ENCODE measurements at places on chromosomes 11 and 22. TPM values are rescaled to one million over a fixed set of nuclear protein-coding genes. Genes with fewer than 3 reads are reported as not detected.

DNA sequence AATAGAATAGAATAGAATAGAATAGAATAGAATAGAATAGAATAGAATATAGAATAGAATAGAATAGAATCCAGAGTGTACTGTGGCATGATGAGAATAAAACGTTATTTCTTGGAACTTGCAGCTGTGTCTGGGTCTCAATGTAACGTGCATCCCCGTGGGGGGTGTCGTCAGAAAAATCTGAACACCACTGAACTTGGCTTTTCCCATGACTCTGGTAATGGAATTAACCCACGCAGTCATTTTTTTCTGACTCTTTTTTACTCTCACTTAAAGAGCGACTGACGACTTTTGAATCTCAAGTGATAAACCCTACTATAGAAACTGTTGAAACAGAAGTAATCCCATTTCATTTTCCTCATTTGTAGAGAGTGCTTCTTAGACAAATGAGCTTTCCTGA lies 92.4 kb upstream of the BID start:
- no peak for DNase-seq
- H3K4me1 ChIP-seq = no peaks in the 10 kb centered on the region
- no peak overlapping the region for H3K27ac ChIP-seq
- H3K4me3 ChIP-seq = no peak overlapping the region

OR52I2 gene
- total RNA-seq = not detected

DNA sequence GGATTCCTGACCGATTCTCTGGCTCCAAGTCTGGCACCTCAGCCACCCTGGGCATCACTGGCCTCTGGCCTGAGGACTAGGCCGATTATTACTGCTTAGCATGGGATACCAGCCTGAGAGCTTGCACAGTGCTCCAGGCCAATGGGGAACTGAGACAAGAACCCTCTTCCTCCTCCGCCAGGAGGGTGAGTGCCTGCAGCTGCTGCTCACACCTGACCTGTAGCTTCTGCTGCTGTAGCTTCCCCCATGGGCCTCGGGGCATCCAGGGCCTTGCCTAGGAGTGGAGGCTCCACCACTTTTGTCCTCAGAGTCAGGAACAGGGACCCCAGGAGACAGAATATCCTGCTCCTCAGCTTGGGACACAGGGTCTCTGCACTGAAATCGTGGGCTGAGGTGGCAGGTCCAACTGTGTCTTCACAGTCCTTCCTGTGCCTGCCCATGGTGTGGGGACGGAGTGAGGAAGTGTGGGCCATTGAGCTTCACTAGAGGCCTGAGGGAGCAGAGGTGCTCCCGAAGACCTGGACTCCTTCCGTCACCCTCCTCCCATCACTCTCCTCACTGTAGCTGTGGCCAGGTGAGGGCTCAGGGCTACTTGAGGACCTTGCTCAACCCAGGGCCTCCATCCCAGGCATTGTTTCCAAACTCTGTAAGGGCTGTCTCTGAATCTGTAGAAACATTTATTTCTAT lies 103.8 kb downstream of the ZNF280B start:
- no peaks in the 10 kb centered on the region for H3K27me3 ChIP-seq
- no peak for DNase-seq
- no peak overlapping the region for H3K27ac ChIP-seq

ARVCF gene
- 11.0 TPM for total RNA-seq

NLRP6 gene
- not detected for total RNA-seq

DNA sequence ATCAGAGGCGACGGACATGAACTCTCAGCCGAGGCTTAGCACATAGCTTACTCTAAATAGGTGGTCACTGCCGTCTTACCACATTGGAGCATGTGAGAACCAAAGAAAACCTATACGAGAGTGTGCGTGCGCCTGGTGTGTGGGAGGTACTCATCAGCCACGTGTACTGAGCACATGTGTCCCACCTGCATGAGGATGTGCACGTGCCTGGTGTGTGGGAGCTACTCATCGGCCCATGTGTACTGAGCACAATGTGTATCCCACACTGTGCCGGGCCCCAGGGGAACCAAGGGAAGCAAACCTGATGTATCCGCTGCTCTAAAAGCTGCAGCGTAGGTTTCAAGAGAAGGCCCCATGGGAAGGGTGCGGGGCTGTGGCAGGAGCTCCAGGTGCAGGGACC lies 56.4 kb downstream of the ANO1 start:
- H3K27ac ChIP-seq = no peak overlapping the region
- H3K4me1 ChIP-seq = no peaks in the 10 kb centered on the region
- no peaks in the 10 kb centered on the region for H3K27me3 ChIP-seq
- H3K36me3 ChIP-seq = no peaks in the 10 kb centered on the region
- no peak overlapping the region for H3K4me3 ChIP-seq
- DNase-seq = no peak

CHST1 gene
- 2.6 TPM for total RNA-seq

FZD4 gene
- total RNA-seq = 4.7 TPM

GRCh38 chr22:37431801-37432707 lies 4.8 kb upstream of the ELFN2 start:
- H3K27ac ChIP-seq = peak overlapping the region; percentile 94
- H3K36me3 ChIP-seq = no peaks in the 10 kb centered on the region
- H3K4me3 ChIP-seq = peak overlapping the region; percentile 13
- peaks cover 26% of the 10 kb centered on the region for H3K4me1 ChIP-seq

DNA sequence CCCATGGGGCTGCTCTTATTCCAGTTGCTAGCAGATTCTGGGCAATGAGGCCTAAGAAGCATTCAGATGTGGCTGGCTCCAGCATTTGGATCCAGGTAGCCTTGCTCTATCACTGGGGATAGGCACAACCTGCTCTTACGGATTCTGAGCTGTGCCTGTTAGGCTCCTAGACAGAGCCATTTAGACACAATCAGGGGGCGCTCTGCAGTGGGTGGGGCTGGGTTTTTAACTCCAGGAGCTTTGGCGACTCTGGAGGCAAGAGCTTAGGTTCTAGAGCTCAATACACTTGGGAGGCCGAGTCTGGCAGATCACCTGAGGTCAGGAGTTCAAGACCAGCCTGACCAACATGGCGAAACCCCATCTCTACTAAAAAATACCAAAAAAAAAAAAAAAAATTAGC lies 32.0 kb downstream of the KCNC1 start:
- no peak overlapping the region for H3K27ac ChIP-seq
- peaks cover 5% of the 10 kb centered on the region for H3K4me1 ChIP-seq
- no peak for DNase-seq
- H3K36me3 ChIP-seq = no peaks in the 10 kb centered on the region
- no peaks in the 10 kb centered on the region for H3K27me3 ChIP-seq

ISX gene
- total RNA-seq = not detected

OR51B5 gene
- total RNA-seq = not detected

DNA sequence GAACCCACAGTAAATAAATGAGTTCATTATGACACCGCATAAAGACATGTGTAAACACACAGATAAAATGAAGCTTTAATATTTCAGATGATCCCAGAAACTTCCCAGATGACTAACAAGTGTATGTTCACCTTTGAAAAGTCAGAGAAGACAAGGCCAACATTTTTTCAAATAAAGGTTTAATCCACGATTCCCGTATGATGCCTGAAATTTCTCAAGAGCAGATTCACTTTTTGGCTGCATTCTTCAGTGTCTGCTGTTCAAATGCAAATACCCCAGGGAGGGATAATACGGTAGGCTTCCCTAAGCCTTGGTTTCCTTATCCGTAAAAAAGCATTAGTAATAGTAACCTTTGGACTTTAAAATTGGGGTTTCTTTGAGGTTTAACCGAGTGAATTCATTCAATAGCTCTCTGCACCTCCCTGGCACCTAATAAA lies 62.5 kb downstream of the SYTL2 start:
- H3K27me3 ChIP-seq = no peaks in the 10 kb centered on the region
- H3K4me3 ChIP-seq = no peak overlapping the region
- DNase-seq = peak; percentile 42
- no peak overlapping the region for H3K27ac ChIP-seq

DRAP1 gene
- 158 TPM for total RNA-seq

DNA sequence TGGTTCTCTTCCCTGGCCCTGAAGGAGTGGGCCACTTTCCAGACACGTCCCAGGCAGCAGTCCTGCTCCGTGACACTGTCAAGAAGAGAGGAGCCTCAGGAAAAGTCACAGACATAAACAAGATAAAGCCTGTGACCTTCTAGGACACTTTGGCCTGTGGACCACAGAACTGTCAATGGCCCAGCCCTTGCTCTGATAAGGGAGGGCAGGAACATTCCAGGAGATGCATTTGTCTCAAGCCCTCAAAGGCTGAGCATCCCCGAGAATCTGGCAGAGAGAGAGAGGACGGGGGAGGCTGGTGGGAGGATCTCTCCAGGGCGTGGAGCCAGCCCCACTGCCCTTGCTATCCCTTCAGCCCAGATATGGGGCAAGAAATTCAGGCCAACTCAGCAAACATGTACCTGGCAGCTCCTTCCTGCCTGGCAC lies 476.4 kb downstream of the INSC start:
- no peaks in the 10 kb centered on the region for H3K36me3 ChIP-seq
- no peaks in the 10 kb centered on the region for H3K4me1 ChIP-seq
- no peak overlapping the region for H3K4me3 ChIP-seq
- DNase-seq = no peak
- H3K27ac ChIP-seq = no peak overlapping the region

GRCh38 chr22:44002324-44002723 lies 21.8 kb upstream of the PARVB start:
- no peaks in the 10 kb centered on the region for H3K4me1 ChIP-seq
- DNase-seq = no peak
- no peak overlapping the region for H3K27ac ChIP-seq
- no peaks in the 10 kb centered on the region for H3K27me3 ChIP-seq
- peaks cover under 1% of the 10 kb centered on the region for H3K36me3 ChIP-seq

MS4A12 gene
- 0.31 TPM for total RNA-seq

DNA sequence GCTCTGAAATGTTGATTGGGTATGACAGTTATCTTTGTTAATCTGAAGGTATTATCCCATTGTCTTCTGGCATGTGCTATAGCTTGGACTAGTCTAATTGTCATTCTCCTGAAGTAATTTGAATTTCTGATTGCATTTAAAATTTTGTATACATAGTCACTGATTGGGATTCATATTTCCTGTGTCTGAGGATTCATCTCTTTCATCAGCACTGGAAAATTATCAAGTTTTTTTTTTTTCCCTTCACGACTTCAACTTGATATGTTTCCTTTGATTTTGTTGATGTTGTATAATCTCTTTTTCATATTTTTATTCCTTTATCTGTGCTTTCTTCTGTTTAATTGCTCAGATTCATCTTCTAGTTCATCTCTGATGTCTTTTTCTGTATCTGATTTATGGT lies 104.1 kb downstream of the DDX10 start:
- no peak overlapping the region for H3K27ac ChIP-seq
- no peaks in the 10 kb centered on the region for H3K27me3 ChIP-seq
- H3K4me3 ChIP-seq = no peak overlapping the region
- no peaks in the 10 kb centered on the region for H3K36me3 ChIP-seq
- H3K4me1 ChIP-seq = no peaks in the 10 kb centered on the region

DNA sequence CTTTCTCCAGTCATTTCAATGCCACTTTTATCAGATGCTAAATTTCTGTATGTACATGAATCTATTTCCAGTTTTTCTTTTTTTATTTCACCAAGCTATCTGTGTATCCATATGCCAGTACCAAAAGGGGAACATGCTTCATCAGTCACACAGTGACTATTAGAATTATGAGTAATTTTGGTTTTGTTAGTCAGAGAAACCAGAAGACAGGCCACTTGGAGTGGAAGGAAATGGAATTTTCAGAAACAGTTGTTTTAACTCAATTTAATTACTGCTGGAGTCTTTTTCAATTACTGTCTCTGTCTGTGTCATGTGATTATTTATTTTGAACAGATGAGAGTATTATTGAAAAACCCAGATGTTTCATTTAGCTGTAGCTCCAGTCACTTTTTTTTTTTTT lies 84.6 kb upstream of the ANO3 start:
- H3K4me3 ChIP-seq = no peak overlapping the region
- no peaks in the 10 kb centered on the region for H3K4me1 ChIP-seq
- H3K27me3 ChIP-seq = no peaks in the 10 kb centered on the region
- H3K36me3 ChIP-seq = no peaks in the 10 kb centered on the region
- DNase-seq = peak; percentile 69
- H3K27ac ChIP-seq = no peak overlapping the region

TMEM25 gene
- 19.0 TPM for total RNA-seq

RAB39A gene
- 0.67 TPM for total RNA-seq

RCOR2 gene
- 20.3 TPM for total RNA-seq

GRCh38 chr22:49712195-49712791 lies 115.4 kb downstream of the BRD1 start:
- no peaks in the 10 kb centered on the region for H3K4me1 ChIP-seq
- H3K27ac ChIP-seq = no peak overlapping the region
- H3K36me3 ChIP-seq = no peaks in the 10 kb centered on the region

CST6 gene
- total RNA-seq = not detected

DNA sequence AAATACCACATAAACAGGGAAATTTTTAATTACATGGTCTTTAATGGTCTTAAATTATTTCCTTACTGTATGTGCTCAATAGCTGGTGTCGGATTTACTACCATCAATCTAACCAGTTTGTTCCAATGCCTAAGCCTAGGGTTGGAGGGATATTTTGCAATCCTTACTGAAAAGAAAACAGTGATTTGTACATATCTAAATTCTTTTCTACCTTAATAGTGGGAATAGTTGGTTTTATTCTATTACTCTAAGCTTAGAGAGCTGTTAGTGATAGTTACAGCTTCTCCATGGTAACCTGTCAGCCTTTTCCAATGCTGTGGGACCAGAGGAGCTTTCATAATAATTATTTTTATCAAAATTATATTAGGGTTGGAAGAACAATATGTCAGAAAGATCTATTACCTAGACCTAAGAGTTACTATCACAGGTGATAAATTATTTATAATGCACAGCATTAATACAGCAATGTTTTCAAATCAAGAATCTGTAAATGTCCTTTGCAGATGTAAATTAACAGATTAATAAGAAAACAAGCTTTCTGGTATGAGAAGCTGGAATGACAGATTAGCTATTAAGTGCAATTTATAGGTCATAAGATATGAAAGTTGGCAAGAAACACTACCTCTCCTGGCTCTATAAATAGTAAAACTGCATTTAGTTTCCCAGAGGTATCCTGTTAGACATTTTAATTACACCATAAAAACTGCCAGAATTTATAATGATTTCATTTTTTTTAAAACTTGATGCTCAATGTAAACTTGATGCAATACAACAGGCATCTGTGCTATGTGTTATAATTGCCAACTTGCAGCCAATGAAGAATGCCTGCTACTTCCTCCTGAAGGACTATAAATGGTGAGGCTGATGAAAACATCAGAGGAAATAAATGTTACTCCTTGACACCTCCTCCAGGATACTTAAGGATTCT lies 262.0 kb upstream of the PITPNB start:
- H3K36me3 ChIP-seq = no peaks in the 10 kb centered on the region
- H3K27me3 ChIP-seq = no peaks in the 10 kb centered on the region
- H3K4me1 ChIP-seq = no peaks in the 10 kb centered on the region
- H3K27ac ChIP-seq = no peak overlapping the region

PIH1D2 gene
- total RNA-seq = 1.0 TPM

GRCh38 chr11:122656073-122656630 lies 630 bp downstream of the UBASH3B start:
- H3K27me3 ChIP-seq = no peaks in the 10 kb centered on the region
- peak overlapping the region; percentile 92 for H3K27ac ChIP-seq
- peaks cover 17% of the 10 kb centered on the region for H3K4me1 ChIP-seq
- peak; percentile 59 for DNase-seq
- peaks cover 6% of the 10 kb centered on the region for H3K36me3 ChIP-seq

PRR33 gene
- total RNA-seq = not detected

OR51E2 gene
- total RNA-seq = 0.38 TPM

ACP2 gene
- 42.2 TPM for total RNA-seq
